ENCODE measurements at places on chromosomes 2 and 18. TPM values are rescaled to one million over a fixed set of nuclear protein-coding genes. Genes with fewer than 3 reads are reported as not detected.

WDCP gene
- 2.7 TPM for total RNA-seq

GRCh38 chr2:216571909-216572513, 61.2 kb upstream of the IGFBP2 start:
- DNase-seq, result no peak

- no peak for DNase-seq
Observed at GRCh38 chr2:207126724-207127308, 38.9 kb downstream of the KLF7 start.

GRCh38 chr2:64133828-64134227, 10.4 kb downstream of the PELI1 start:
- peak; percentile 11 for DNase-seq

TYW5 gene
- total RNA-seq, result 4.4 TPM

DNA sequence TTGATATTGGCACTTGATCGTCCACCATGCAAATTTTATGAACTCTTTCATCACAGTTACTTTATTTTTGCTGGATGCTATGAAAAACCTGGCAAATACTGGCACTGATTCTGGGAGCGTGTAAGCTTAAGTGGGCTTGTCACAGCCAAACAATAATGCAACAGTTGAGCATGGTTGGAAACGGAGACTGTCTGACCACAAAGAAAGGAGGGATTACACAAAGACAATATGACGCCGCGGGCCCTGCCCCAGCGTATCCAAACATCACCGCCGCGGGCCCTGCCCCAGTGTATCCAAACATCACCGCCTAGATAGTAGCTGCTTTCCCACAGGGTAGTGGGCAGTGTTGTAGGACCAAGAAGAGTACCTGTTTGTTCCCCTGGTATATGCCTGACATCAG, 135.9 kb downstream of the PRPF40A start:
- no peak for DNase-seq

GRCh38 chr2:126886211-126886915, 12.3 kb upstream of the TEX51 start:
- DNase-seq, result no peak

- no peak for DNase-seq
Observed at GRCh38 chr2:109460553-109461324, 153.0 kb downstream of the SEPTIN10 start.

- no peak for DNase-seq
Observed at GRCh38 chr2:210288408-210288807, 26.6 kb downstream of the MYL1 start.

GRCh38 chr2:40548521-40548920, 96.6 kb upstream of the SLC8A1 start:
- DNase-seq, result no peak

- peak; percentile 34 for DNase-seq
Observed at GRCh38 chr2:109457794-109458193, 156.0 kb downstream of the SEPTIN10 start.

MC4R gene
- total RNA-seq, result not detected

- no peak for DNase-seq
Observed at GRCh38 chr2:105431367-105432043, 32.7 kb upstream of the FHL2 start.

SIX2 gene
- not detected for total RNA-seq

SUCLG1 gene
- total RNA-seq, result 39.8 TPM

- DNase-seq, result no peak
Observed at GRCh38 chr2:224780106-224780505, 63.9 kb upstream of the CCDC195 start.

DNA sequence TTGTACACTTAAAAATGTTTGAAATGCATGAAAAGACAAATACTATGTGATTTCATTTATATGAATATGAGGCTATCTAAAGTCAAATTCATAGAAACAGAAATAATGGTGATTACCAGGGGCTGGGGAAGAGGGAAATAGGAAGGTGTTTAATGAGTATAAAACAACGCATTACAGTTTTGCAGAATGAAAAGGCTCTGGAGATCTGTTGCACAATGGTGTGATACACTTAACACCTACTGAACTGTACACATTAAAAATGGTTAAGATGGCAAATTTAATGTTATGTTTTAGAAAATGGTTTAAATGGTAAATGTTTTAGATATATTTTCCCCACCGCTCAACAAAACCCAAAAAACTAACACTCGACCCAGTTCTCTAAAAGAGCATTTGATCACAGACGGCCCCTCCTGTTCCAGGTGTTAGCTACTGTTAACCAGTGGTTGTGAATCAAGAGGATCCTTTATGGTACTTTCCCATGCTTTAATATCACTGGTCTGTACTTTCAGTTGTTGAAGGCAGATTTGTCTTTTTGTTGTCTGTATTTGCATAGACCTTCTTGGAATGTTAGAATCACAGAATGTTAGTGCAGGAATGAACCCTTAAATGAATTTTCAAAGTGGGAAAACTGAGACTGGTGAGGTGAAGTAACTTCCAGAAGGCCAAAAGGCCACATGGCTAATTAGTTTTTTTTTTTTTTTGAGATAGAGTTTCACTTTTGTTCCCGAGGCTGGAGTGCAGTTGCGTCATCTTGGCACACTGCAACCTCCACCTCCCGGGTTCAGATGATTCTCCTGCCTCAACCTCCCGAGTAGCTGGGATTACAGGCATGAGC, 10.2 kb downstream of the RAB10 start:
- no peak for DNase-seq

FSHR gene
- not detected for total RNA-seq

DNA sequence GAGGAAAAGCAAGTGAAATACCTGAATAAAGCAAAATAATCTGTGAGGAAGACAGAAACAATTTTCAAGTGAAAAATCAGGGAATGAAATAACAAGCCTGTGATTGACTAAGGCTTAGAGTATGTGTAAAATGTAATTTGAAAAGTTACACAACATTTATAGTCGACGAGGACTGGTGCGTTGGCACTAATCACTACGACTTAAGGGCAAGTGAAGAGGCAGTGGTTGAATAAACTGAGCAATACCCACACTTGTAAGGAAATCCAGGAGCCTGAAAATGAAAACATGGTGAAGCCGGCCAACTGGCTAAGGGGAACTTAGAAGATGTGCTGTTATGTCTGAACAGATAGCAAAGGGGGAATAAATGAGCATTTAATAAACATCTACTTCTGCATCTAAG, 13.4 kb downstream of the DOK1 start:
- no peak for DNase-seq

GRCh38 chr2:235577404-235578330, 83.8 kb downstream of the AGAP1 start:
- DNase-seq, result no peak

GRCh38 chr18:27887287-27887686, 289.6 kb downstream of the CDH2 start:
- DNase-seq, result no peak

DNA sequence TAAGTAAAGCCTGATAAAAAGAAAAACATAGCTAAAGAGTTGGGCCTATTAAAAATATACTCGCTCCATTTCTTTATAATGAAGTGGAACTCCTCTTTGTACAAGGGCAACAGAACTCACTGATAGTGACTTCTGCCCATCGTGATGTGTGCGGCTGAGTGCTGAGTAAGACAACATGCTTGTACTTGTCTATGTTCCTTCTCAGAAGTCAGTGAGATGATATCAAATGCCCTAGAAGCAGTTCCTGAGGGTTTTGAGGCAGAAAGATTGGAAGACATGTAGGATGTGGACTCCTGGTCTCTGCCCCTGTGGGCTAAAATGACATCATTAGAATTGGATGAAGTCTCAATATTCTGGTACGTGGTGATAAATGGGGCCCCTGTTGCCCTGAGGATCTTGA, 73.8 kb downstream of the USP40 start:
- DNase-seq, result no peak

DNA sequence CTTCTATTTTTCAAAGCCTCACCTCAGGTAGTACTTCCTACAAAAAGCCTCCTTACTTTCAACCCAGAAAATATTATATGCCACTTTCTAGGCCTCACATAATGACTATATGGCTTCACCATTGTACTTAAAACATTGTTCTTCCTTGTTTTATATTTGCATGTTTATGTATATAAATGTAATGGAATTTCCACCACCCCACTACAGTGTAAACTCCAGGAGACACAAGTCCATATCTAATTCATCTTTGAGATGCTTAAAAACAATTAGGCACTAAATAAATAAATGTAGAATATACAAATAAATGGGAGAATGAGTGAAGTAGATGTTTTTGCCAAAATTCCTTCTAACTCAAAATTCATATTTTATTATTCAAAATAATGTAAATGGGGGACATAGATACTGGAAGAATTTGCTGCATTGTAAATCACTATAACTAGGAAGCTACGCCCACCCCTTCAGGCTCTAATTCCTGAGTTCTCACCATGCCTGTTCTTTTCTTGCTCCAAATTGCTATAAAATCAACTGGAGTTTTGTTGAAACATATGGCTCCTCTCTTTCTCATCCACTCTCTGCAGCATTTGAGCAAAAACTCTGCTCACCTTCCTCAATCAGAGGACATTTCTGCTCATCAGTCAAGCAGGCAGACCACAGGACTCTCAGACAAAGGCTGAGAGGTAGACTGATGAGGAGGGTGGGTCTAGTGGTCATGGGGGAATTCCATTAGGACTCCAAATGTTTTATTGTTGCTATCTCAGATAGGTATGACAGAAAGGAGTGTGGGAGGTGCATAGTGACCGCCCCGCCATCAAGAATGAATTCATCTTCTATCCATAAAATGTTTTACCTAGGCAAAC, 243.0 kb downstream of the HNMT start:
- no peak for DNase-seq

- DNase-seq, result no peak
Observed at GRCh38 chr2:230748087-230748486, 35.4 kb downstream of the CAB39 start.

GBX2 gene
- not detected for total RNA-seq

DNA sequence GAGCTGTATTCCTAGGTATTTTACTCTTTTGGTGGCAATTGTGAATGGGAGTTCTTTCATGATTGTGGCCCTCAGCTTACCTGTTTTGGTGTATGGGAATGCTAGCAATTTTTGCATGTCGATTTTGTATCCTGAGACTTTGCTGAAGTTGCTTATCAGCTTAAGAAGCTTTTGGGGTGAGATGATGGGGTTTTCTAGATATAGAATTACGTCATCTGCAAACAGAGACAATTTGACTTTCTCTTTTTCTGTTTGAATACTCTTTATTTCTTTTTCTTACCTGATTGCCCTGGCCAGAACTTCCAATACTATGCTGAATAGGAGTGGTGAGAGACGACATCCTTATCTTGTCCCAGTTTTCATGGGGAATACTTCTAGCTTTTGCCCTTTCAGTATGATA, 191.2 kb downstream of the KCNE4 start:
- no peak for DNase-seq

DNA sequence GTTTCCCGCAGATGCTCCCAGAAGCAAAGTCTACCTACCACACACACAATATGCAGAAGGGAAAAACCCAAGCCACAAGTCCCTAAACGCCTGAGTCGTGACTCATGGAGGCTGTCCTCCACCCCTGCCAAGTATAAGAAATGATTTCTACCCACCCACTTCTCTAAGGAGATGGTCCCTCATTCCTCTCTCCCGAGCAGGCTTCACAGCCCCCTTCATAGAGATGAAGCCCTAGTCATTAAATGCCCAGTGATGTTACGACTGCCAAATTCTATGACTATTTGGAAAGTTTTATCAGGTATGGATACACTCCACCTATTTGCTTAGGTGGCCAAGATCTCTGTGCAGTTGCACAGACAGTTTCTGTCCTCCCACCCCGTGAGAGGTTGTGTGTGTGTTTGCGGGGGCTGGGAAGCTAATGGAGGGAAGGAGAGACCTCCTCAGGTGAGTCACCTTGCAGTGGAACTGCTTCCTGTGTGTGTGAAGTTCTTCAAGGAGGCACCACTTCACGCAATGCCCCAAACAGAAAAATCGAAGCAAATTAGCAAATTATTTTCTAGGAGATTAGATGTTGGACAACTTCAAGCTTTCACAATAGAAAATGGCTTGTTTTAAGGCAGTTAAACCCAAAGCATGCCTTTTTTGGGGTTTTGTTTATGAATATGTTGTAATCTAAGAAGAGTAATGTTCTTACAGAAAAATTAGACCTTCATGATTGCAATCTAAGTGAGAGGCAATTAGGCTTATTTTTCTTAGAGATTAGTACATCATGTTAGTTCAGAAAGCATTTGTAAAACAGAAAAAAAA, 175.2 kb downstream of the TGIF1 start:
- DNase-seq, result peak; percentile 97

LOXL3 gene
- 2.2 TPM for total RNA-seq

DNA sequence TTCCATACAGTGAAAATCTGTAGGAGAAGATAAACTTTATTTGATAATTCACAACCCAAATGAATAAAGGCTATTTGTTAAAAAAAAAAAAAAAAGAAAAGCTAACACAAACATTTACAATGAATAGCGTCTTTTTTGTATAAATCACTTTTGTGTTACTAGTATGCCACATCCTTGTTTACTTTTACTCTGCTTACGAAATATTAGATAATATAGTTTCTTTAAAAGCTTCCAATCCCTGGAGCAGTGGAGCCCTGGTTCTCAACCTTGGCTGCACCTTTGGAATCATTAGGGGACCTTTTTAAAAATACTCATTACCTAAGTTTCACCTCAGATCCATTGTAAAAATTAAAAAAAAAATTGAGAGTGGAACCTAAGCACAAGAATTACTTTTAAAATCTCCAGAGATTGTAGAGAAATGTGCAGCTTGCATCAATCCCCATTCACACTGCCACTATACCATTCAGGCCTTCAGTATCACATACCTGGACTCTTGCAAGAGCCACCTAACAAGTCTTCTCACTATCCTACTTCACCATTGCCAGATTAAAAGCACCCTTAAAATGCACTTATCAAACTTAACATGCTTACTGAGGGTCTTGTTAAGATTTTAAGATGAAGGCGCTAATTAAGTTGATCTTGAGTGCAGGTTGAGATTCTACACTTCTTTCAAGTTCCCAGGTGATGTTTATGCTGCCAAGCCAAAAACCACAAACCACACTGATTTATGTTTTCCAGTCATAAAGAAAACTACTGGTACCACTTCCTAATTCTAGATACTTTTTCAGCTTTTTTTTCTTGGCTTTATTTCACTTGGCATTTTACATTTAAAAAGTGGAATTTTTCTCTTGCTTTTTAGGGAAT, 59.7 kb upstream of the ZC3H15 start:
- DNase-seq, result peak; percentile 38

DNA sequence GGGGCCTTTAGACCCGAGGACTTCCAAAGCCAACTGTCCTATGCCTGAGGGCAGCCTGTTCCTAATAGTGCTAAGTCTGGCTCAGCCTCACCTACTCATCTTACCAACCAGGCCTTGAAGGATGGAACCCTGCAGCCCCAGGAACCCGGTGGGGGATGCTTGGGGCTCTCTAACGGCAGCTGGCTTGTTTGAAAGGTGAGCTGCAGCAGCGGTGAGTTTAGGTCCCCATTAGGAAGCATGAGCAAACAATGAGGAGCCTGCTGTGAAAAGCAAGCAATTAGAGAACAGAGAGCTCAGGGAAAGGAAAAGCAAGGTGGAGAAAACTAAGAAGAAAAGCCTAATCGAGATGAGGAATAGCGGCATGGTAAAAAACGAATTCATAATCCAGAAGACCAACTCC, 39.9 kb downstream of the SP110 start:
- no peak for DNase-seq

UNC80 gene
- not detected for total RNA-seq

All from HT-29 (cell line).